ENCODE measurements at places on chromosomes 11 and 22. TPM values are rescaled to one million over a fixed set of nuclear protein-coding genes. Genes with fewer than 3 reads are reported as not detected.

MAFF gene
- total RNA-seq, result 55.9 TPM

C11orf52 gene
- 8.7 TPM for total RNA-seq

MUC5B gene
- total RNA-seq, result 0.07 TPM

MALAT1 gene
- 8,677 TPM for total RNA-seq

OR9Q2 gene
- not detected for total RNA-seq

C11orf42 gene
- not detected for total RNA-seq

IGLL5 gene
- not detected for total RNA-seq

MICAL2 gene
- total RNA-seq, result 55.6 TPM

RIBC2 gene
- 0.48 TPM for total RNA-seq

NDUFS3 gene
- 65.8 TPM for total RNA-seq

OTOG gene
- 0.16 TPM for total RNA-seq

PRR33 gene
- not detected for total RNA-seq

DENND6B gene
- 3.3 TPM for total RNA-seq

KDELR3 gene
- 98.9 TPM for total RNA-seq

MRGPRX4 gene
- not detected for total RNA-seq

OR5B21 gene
- total RNA-seq, result not detected

NXPE4 gene
- not detected for total RNA-seq

SMTNL1 gene
- total RNA-seq, result not detected

TRIM77 gene
- not detected for total RNA-seq

BACE1-AS gene
- total RNA-seq, result 3.9 TPM

MS4A2 gene
- not detected for total RNA-seq

PNPLA5 gene
- 0.57 TPM for total RNA-seq

THRSP gene
- total RNA-seq, result not detected

CARD18 gene
- not detected for total RNA-seq

PHOX2A gene
- not detected for total RNA-seq

ATF4 gene
- total RNA-seq, result 271 TPM

FOLR2 gene
- total RNA-seq, result 0.48 TPM

POU2AF1 gene
- 0.08 TPM for total RNA-seq

P2RY6 gene
- total RNA-seq, result 2.9 TPM

OR2AG1 gene
- total RNA-seq, result not detected

MIEF1 gene
- 25.8 TPM for total RNA-seq

EXPH5 gene
- 4.5 TPM for total RNA-seq

MGAT3 gene
- total RNA-seq, result 20.0 TPM

MUC6 gene
- not detected for total RNA-seq

RCOR2 gene
- 4.4 TPM for total RNA-seq

FAM83F gene
- total RNA-seq, result 10.4 TPM

ADORA2A gene
- total RNA-seq, result 2.0 TPM

SLC22A6 gene
- not detected for total RNA-seq
